ENCODE measurements at places on chromosomes 2 and 18.

GRCh38 chr2:131035112-131035825, 58.0 kb downstream of the FAM168B start:
- DNase-seq: no peak

DNA sequence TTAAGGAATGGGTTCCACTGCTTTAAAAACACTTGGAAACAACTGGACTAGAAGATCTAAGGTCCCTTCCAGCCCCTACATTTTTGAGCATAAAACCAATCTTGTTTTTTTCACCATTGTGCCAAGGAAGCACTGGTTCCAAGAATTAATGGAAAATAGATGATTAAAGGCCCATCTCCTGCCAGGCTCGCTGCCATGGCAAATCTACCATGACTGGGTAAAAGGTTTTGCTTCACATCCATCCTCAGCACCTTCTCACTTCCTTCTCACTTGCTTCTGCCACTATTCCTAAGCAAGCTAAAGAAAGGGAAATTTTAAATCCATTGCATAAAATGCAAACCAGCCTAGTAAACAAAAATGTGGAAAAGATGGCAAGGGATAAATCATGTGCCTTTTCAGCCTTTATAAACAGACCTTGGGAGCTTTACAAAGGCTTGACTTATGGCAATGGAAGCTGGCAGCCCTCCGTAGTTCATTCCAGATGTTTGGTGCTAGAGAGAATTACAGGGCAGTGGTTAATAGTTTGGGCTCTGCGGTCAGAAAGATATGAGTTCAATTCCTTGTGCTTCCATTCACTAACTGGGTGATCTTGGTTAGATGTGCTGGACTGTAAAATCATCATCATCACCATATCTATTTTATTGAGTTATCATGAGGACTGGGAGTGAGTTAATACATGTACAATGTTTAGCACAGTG, 27.0 kb upstream of the ST3GAL5 start:
- no peak for DNase-seq

DNA sequence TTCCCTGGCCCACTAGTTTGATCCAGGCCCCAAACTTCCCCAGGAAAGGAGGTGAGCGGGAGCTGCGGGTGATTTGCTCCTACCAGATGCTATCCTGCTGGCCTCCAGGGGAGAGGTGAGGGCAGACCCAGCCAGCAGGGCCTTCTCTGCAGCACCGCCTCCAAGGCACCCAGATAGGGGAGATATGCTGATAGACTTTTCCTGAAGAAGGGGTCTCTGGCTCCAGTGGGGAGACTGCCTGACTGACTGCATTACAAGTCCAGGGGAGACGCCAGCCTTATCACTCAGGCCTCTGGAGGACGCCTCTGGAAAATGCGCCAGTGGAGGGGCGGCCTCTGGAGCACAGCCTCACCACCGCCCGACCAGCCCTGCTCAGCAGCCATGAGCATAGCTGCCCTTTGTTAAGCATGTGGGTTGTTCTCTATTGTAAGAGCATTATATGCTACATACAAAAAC, 60.6 kb upstream of the SMAD7 start:
- peak; percentile 13 for DNase-seq

GRCh38 chr2:65483763-65484162, 51.4 kb upstream of the SPRED2 start:
- no peak for DNase-seq

- DNase-seq: no peak
Observed at GRCh38 chr18:73719611-73720010, 428.0 kb downstream of the FBXO15 start.

GRCh38 chr18:58221060-58221725, 177.2 kb downstream of the NEDD4L start:
- no peak for DNase-seq

DNA sequence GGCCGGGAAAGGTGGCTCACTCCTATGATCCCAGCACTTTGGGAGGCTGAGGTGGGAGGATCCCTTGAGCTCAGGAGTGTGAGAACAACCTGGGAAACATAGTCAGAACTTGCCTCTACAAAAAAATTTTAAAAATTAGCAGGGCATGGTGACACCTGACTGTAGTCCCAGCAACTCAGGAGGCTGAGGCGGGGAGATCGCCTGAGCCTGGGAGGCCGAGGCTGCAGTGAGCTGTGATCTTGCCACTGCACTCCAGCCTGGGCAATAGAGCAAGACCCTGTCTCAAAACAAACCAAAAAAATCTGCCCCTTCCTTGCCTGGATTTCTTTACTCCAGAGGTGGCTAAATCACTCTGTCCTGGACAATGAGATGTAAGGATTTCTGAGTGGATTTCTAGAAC, 197.7 kb downstream of the NRP2 start:
- no peak for DNase-seq

DNA sequence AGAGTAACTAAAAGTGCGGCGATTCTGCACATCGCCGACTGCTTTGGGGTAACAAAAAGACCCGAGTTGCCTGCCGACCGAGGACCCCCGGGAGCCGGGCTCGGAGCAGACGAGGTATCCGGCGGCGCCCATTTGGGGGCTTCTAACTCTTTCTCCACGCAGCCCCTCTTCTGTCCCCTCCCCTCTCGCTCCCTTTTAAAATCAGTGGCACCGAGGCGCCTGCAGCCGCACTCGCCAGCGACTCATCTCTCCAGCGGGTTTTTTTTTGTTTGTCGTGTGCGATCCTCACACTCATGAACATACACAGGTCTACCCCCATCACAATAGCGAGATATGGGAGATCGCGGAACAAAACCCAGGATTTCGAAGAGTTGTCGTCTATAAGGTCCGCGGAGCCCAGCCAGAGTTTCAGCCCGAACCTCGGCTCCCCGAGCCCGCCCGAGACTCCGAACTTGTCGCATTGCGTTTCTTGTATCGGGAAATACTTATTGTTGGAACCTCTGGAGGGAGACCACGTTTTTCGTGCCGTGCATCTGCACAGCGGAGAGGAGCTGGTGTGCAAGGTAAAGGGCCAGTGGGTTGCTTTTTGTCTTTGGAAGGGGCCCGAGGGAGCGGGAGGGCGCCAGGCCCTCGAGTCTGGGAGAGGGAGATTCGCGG, 1.4 kb downstream of the TRIB2 start:
- peak; percentile 60 for DNase-seq

GRCh38 chr2:152396051-152396511, 61.1 kb downstream of the FMNL2 start:
- no peak for DNase-seq

GRCh38 chr18:8870528-8870927, 165.2 kb downstream of the MTCL1 start:
- DNase-seq: no peak

DNA sequence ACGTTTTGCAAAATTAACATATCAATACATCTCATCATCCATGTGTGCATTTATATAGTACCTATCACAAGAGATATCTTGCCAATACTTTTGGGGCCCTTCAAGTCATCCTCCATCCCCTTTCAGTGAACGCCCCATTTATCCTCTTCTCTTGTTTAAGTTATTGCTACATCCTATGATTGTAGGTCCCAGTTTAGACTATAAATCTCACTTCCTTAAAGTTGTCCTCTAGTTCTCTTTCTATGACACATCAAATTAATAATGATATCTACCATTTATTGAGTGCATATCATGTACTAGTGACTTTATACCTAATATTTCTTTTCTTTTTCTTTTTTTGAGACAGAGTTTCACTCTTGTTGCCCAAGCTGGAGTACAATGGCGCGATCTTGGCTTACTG, 28.8 kb upstream of the FBXO11 start:
- no peak for DNase-seq

GRCh38 chr2:121898483-121898882, 143.0 kb downstream of the TSN start:
- DNase-seq: no peak

- DNase-seq: no peak
Observed at GRCh38 chr2:72780477-72780876, 45.4 kb downstream of the EXOC6B start.

GRCh38 chr2:67013821-67014220, 383.3 kb upstream of the ETAA1 start:
- no peak for DNase-seq

- no peak for DNase-seq
Observed at GRCh38 chr18:43590182-43590903, 313.1 kb upstream of the SYT4 start.

- no peak for DNase-seq
Observed at GRCh38 chr2:89829828-89830227, 1138.4 kb downstream of the RPIA start.

- no peak for DNase-seq
Observed at GRCh38 chr2:238688193-238689153, 159.4 kb upstream of the TWIST2 start.

GRCh38 chr2:33583194-33583938, 15.7 kb downstream of the FAM98A start:
- DNase-seq: no peak

DNA sequence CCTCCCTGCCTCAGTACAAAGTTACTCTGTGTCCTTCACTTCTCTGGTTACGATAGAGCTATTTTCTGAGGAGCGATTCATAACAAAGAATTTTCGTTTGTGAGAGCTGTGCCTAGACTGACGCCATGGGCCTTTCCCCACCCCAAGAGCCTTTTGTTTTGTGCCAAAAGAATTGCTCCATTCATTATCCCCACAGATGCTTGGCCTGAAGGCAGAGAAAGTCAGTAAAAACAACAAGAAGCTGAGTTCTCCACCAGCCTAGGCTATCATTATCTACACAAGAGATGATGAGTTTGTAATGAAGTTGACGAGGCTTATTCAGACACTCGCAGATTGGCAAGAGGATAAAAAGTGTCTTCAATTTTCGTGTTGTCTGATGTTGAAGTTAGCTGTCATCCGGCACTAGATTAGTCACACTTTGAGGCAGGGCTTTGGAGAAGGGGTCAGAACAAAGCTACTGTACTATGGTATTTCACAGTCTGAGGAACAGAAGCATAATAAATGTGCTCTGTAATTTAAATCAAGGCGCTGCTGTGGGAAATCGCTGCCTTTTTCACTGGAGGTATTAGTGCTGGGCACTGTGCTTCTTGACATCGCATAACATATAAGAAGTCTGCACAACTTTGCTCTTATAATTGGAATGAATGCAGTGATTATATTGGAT, 278.4 kb upstream of the FIGN start:
- no peak for DNase-seq

- DNase-seq: peak; percentile 95
Observed at GRCh38 chr2:171687287-171688128, at the start of gene DYNC1I2. DYNC1I2 (plus strand) TSS chr2:171687469; CDS start chr2:171690156, 2,687 bp downstream.

- no peak for DNase-seq
Observed at GRCh38 chr2:99706735-99707134, 216.9 kb upstream of the REV1 start.

DNA sequence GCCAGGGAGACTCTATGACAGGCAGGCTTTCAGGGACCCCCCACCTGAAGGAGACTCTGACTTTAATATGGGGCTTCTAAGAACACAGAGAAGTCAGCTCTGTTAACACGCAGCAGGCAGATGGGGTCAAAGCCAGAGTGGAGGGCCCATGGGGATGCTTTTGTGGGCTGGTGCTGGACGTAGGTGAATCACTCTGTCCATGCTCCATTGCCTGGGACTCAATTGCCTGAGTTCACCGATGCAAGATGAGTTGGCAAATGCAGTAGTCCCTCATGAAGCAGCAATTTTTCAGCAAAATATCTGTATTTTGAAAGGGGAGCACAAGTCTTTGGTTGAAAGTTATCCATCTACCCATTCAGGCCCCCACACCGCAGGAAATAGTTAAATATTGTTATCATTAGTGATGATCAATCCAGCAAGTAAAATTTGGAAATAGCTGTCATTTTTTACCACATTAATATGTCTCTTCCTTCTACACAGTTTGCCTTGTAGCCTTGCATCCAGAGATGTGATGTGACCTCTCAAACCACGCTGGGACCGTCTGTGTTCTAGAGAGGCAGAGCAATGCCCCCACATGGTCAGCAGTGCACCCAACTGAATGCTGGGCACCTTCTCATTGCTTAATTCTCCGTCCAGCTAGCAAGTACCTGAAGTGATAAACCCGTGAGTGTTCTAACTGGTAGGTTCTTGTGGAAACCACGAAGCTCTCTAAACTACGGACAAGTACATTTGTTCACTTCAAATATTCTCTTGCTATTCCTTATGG, 34.8 kb upstream of the FAM110C start:
- DNase-seq: no peak

GRCh38 chr2:236748801-236749200, 179.2 kb downstream of the ACKR3 start:
- peak; percentile 55 for DNase-seq

DNA sequence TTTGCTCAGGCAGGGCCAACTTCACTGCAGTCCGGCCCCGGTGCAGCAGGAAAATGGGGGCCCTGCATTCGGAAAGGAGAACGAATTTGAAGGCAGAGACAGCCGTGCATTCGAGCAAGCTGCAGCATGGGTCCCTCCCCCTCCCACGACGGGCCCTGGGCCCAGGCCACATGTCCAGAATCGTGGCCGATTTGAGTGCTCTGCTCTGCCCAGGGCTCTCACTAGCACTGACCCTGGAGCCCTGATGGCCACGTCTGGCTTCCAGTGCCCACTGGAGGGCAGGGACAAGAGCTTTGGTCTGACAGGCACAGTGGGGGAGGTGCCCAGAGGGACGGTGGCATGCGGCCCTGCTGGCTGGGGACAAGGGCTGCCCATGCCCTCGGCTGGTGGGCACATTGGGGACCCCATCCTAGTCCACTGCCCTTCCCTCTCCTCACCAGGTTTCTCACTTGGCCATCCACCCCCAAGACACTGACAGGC, 14.4 kb upstream of the KLHL30 start:
- DNase-seq: no peak

- peak; percentile 75 for DNase-seq
Observed at GRCh38 chr2:157838442-157839161, 37.5 kb downstream of the ACVR1 start.

- DNase-seq: no peak
Observed at GRCh38 chr2:105582952-105583660, 161.6 kb upstream of the NCK2 start.

GRCh38 chr18:80022613-80023012, 11.6 kb upstream of the RBFA start:
- DNase-seq: no peak

DNA sequence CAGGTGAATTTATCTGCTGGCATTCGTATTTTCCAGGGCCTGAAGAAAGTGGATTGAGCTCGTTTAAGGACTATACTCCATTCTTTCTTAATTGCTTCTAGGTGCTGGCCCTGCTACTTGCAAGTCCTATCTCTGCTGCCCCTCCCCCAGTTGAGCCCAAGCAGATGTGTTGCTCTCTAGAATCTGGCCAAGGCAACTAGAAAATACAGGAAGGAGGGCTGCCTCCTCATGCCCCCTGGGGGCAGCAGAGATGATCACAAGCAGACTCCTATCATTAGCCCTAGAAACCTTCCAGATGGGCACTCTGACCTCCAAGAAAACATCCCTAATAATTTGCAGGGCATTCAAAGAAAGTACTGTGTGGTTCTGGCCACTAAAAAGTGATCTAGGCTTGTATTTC, 72.5 kb upstream of the CYP26B1 start:
- no peak for DNase-seq

DNA sequence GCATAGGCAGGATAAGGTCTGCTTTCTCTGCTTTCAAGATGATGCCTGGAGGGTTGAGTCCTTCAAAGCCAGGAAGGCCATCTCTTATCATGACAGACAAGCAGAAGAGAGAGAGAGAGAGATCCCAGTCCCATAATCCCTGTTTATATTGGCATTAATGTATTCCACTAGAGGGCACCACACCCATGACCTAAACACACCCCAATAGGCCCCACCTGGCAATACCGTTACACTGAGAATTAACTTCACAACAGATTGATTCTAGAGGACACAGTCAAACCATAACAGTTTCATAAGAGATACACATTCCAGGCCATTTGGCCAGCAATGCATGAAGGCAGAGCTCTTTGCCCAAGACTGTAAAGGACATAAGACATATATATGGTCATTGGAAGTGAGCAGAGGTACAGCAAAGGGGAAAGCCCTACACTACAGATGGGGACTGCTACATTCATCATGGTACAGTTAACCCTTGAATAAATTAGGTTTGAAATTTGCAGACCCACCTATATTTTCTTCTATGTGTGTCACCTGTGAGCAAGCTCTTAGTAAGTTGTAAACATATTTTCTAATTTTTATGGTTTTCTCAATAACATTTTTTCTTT, 1516.1 kb downstream of the RPIA start:
- no peak for DNase-seq
